Activated CD4-positive, alpha-beta memory T cell treated with anti-CD3 and anti-CD28 coated beads for 36 hours (primary cell): ENCODE measurements at places on chromosomes 2 and 18. TPM values are rescaled to one million over a fixed set of nuclear protein-coding genes. Genes with fewer than 3 reads are reported as not detected.

GRCh38 chr2:86750240-86750839 lies 30.2 kb downstream of the RMND5A start:
- DNase-seq: no peak

SERPINB13 gene
- total RNA-seq: not detected

DNA sequence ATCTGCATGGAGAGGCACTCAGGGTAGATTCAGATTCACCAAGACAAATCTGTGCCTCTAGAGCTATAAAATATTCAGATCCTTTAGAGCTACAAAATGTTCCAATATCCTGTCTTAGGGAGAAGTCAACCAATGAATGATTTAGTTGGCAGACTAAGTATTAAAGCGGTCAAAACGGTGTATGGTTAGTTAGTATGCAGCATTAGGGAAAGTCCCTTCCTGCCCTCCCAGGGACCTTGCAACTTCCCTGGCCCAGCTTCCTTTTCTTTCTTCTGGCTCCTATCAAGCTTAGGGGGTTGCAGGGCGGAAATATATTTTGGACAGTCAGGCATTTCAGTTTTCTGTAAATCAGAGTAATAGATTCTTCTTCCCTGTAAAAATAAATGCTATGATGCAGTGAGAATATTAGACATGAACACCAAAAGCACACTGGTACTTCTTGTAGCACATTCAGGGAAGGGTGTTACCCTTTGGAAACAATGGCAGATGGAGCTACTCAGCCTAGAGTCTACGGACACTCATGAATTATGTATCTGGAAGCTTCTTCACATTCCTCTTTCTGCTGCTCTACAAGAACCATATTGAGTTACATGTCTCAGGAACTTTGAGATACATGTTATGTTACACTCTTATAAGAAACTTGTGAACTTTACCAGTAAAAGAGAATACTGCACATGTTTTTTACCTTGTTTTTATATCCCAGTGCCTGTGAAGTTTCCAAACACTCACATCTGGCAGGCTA lies 45.7 kb downstream of the CCDC93 start:
- no peak for DNase-seq

ZNF519 gene
- 14.1 TPM for total RNA-seq

UCN gene
- total RNA-seq: 1.8 TPM

DNA sequence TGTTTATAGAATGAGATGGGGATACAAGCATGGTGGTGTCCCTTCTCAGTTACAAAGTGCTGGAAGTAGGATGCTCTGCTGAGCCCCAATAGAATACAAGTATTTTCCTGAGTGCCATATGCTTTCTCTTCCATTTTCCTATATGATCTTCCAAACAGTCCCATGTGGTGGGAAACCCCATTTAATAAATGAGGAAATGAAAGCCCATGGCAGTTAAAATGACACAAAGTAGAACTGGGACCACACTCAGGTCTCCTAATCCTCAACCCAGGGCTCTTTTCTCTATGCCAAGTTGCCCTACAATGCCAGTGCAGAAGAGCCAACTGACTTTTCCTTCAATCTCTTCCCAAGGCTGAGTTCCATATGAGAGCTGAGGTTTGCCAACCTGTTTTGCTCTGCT lies 210.2 kb upstream of the FBXO11 start:
- no peak for DNase-seq

DSEL gene
- total RNA-seq: 0.12 TPM

- no peak for DNase-seq
Measured at GRCh38 chr18:45976974-45977373, 9.8 kb upstream of the EPG5 start.

DNA sequence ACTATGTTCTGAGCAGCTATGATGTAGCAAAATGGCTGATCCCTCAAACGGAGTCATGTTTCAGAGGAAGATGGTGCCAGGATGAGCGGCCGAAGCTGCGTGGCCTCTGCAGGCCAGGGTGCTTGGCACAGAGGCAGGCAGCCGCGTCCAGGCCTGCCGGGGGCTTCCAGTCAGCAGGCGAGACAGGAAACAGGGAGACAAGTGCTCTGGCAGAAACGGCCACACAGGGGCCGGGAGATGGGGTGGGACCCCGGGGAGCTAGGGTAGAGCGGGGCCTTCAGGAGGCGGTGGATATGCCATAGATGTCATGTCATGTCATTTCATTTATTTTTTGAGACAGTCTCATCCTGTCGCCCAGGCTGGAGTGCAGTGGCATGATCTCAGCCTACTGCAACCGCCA lies 50.7 kb downstream of the EIPR1 start:
- no peak for DNase-seq

GRCh38 chr2:194060269-194060668 lies 1596.8 kb upstream of the SLC39A10 start:
- no peak for DNase-seq

DNA sequence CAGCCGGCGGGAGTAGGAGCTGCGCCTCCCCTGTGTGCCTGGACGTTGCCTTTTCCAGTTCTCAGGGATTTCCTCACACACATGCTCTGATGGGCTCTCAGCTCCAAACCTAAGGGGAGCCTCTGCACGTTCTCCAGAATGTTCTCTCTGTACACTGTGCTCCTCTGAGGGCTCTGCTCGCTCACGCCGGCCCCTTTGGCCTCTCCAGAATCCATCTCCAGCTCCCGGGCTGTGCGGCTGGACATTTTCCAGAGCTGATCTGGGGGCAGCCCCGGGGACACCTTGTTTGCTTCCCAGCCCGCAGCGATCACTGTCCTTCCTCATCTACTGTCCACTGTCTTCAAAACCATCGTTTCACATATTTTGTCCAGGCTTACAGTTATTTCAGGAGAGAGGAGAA lies 245.4 kb upstream of the HDAC4 start:
- no peak for DNase-seq

DNA sequence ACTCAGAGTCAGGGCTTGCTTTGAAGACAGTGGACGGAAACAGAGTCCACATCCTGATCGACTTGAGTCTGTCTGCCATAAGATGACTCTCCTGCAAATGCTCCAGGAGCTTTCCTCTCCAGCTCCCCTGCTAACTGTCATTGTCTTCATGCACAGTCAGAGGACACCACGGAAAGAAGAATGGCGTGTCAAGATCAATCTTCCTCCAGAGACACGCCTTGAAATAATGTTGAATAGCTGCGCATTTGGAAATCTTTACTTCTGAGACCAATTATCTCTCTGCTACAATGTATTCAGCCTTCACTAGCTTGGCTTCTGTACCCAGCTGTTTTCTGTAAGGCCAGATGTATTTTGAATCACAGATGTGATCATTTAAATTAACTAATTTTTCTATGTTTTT lies 457.2 kb downstream of the CDH2 start:
- DNase-seq: no peak

- no peak for DNase-seq
Measured at GRCh38 chr18:69574401-69574800, 173.7 kb downstream of the DOK6 start.

DNA sequence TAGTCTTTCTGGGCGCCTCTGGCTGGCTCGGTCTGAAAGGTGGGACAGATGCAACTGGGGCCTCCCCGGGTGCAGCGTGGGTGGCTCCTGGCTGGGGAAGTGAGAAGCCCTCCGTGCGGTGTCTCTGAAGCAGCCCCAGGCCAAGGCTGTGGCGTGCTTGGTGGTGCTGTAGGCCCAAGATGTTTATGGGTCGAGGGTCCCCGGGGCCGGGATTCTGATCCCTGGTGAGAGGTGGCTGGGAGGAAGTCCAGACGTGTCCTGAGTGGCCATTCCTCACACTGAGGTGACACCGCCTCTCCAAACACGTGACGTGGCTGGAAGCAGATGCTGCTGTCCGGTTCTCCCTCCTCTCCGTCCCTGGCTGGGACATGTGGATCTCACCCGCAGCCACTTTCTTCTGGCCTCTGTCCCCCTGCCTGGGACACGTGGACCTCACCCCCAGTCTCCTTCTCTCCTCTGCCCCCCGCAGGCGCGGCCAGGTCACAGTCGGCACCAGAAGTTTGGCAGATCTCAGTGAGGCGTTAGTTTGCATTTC lies 12.6 kb downstream of the RTP5 start:
- DNase-seq: peak; percentile 62

DNA sequence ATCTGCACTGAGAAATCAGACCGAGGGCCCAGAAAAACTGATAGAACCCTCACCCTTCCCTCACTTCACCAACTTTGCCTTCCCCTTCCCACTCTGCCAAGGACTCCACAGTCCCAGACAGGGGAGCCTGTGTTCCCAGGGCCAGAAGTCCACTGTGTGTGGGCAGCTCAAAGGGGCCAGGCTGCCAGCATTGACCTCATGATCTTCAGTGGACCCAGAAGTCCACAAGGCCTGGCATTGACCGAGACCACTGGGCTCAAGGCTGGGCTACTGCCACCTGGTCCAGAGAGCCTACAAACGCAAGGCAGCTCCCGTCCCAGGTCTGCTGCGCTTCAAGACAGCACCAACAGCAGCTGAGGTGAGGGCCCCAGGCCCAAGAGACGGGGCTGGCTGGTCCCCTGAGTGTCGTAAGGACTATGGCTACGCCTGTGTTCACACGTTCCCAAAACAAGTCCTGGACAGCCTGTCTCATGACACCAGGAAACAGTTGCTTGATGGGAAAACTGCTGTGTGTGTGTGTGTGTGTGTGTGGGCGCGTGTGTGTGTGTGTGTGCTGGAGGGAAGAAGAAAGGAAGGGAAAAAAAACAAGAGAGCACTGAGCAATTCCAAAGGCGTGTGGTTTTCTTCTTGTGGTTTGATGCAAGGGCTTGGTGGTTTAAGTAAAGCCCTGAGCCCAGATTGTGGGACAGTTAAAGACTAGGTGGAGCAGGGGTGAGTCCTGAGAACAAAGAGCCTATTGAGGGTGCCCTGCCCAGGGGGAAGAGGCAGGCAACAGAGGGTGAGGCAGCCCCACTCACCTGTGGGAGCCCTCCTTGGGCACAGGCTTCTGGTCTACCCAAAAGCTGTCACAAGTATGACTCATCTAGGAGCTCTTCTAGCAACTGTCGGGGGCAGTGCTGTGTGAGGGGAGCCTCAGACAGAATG lies 46.6 kb upstream of the ZBTB7C start:
- peak; percentile 52 for DNase-seq

SH3RF3 gene
- total RNA-seq: 0.33 TPM

DNA sequence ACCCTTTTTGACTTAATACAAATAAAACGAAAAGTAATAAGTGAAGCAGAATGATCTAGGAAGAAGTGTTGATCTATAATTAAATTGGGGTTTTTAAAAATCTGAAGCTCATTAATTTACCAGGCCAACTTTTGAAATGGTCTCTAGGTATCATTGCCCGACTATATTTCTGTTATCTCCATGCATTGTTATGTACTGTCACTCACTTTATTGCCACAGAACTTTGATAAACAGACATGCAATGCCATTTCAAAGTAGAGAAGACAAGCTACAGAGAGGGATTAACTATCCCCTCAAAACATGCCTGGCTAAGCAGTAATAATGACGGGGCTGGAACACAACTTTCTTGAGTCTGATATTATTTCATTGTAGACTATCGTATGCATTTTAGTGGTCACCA lies 147.6 kb upstream of the ITGA4 start:
- no peak for DNase-seq

DNA sequence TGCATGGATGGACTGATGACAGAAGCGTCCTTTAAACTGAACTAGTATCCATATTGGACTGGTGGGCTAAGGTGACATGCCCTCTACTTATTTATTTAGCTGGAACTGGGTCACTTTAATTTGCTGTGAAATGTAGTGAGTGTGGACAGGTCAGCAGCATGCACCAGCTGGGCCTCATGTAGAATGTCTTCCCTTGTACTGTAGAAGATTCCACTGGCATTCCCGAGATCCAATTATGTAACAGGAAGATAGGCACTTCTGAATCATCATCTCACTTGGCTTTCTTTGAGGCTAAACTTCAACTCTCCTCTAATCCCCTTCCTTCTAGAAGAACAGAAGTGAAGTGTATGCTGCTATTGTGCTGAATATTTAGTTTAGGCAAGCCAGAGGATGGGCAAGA lies 296.2 kb downstream of the SLC8A1 start:
- DNase-seq: no peak

DNA sequence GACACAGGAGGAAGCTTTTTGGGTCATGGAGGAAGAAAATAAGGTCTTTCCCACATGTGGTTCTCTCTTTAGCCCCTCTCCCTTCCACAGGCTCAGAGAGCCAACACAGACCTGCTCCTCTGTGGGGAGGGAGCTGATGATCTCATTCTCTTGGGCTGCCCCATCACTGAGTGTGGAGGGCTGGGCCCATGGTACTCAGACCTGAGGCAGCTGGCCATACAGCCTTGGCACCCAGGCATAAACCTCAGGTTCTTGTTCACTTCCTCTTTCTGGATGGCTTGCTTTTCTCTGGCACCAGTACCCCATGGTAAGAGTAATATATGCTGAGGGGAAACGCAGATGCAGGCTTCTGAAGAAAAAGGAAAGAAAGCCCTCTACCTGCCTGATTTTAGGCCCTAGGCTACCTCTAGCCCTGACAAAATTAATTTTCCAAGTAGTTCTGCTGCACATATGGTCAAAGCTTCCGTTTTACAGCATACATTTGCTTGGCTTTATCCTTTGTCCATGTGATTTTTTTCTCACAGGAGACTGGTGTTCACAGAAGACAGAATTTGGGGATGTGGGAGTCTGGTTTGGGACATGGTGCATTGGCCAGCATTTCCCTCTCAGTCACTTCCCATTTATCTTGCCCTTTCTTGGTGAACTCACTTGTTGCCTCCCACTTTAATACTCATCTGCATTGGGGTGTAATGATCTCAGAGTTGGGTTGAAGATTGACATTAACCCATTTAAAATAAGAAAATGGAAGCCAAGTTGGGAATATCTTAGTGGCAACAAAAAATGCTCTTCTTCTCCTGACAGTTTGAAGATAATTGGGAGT lies 11.1 kb downstream of the DHRS9 start:
- no peak for DNase-seq

FABP1 gene
- total RNA-seq: not detected

GRCh38 chr2:232310121-232310520 lies 68.4 kb upstream of the ALPP start:
- peak; percentile 70 for DNase-seq

PELI1 gene
- total RNA-seq: 42.9 TPM

GAREM2 gene
- 1.4 TPM for total RNA-seq

DNA sequence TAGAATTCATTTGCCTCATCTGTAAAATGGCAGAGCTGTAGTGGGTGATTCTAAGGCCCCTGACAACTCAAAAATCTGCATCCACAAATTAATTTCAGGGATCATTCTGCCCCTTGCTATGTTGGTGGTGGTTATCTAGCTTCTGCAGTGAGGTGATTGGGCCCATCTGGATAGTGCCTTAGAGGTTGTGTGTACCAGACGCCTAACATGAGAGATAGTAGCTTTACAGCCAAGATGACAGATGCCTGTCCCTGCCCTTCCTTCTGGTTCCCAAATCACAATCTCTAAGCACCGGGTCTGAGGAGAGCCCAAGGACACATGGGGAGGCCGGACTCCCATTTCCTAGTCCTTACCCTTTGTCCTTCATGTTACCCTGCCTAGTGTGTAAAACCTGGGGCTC lies 51.1 kb upstream of the TNP1 start:
- DNase-seq: no peak

DNA sequence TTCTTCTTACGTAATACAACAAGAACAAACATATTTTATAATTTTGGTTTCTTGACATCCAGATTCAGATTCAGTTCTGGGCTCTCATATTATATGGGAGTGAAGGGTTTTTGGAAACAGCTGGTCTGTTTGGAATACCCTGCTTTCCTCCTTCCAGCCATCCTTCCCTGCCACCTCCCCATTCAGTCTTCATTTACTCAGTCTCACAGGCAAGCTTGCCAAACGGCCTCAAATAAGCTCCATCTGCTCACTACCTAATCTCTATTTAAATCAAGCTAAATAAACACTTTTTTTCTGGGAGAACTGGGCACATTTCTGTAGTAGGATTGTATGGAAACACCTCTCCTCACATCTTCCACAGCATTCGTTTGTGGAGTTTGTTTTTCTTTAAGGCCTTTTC lies 147.5 kb downstream of the RND3 start:
- no peak for DNase-seq
